NCI-H1092 (cell line): ENCODE measurements at places on chromosomes 1 and 21.

DNA sequence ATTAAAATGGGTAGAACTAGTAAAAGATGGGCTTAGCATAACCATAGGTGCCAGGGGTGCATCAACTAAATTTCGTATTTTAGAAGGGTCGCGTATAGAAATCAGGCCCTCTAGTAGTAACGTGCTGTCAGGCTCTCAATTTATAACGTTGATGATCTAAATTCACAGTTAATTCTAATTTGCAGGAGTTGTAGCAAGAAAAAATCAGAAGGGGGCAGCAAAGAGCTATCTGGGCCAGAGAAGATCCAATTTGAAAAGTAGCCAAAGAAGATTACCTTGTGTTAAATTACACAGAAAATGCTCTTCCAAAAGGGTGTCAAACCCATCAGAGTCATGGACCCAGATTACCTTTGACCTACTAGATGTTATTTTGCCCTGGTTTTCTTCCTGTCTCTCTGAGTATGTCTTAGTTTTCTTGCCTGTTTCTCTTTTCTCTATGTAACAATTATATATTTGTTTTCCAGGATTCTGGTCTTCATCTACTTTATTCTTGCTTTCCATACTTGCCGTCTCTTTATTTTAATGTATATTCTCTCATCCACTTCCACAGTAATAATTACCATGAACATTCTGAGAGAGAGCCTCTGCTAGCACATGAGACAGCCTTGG, 1030.9 kb downstream of the AMY1C start:
- no peak for DNase-seq

GRCh38 chr1:225440380-225441221, 12.8 kb upstream of the LBR start:
- no peak for DNase-seq

DNA sequence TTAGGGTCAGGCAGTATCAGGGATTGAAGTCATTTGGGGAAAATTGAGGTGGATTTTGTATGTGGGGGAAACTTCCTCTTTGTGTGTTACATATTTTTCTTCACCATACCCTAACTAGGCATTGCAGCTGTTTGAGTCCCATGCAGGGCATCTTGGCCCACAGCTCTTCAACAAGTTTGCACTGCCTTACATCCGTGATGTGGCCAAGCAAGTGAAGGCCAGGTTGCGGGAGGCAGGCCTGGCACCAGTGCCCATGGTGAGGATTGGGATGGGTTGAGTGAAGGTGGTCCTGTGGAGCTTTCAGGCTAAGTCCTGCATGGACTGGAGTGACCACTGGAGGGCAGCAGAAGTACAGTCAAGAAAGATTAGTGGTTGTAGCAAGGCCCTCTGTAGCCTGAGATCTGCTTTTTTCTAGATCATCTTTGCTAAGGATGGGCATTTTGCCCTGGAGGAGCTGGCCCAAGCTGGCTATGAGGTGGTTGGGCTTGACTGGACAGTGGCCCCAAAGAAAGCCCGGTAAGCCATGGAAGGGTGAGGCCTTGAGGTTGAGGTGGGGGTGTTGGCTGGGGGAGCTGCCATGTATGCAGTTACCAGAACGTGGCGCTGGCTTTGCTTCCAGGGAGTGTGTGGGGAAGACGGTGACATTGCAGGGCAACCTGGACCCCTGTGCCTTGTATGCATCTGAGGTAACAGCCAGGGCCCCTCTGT, 2.4 kb downstream of the UROD start:
- peak; percentile 82 for DNase-seq

- no peak for DNase-seq
Measured at GRCh38 chr21:28518630-28519029, 474.0 kb downstream of the LTN1 start.

DNA sequence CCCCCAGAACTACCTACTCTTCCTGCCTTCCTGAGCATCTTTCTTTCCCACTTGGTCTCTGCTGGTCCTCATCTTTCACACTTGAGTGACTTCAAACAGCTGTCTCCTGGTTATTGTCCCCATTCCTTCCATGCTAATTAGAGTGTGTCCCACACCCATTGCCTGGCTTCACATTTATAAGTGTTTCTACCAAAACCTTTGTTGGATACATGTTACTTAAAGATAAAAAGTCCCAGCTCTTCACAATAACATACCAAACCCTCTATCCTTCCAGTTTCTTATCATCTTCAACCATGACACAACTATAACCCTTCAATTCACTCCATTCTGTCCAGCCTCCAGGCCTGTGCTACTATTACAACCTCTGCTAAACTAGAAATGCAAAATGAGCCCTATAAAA, 41.0 kb downstream of the VCAM1 start:
- no peak for DNase-seq

- DNase-seq, result no peak
Measured at GRCh38 chr1:109133815-109134214, 19.9 kb downstream of the ELAPOR1 start.

DNA sequence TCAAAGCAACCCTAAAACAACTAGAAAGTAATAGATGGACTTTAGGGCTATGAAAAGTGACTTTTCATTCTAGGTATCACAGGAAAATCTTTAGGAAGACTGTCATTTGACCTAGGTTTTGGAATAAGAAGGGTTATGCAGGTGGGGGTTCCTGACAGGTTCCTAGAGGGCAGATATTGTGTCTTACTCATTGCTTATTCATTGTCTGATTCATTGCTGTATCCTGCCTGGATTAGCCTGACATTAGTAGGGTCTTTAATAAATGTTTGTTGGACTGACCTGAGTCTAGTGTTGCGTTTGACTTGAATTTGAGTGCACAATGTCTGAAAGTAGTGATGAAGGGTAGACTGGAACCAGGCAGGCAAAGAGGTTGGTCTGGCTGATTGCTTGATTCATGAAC, 6.0 kb downstream of the FNBP1L start:
- no peak for DNase-seq

DNA sequence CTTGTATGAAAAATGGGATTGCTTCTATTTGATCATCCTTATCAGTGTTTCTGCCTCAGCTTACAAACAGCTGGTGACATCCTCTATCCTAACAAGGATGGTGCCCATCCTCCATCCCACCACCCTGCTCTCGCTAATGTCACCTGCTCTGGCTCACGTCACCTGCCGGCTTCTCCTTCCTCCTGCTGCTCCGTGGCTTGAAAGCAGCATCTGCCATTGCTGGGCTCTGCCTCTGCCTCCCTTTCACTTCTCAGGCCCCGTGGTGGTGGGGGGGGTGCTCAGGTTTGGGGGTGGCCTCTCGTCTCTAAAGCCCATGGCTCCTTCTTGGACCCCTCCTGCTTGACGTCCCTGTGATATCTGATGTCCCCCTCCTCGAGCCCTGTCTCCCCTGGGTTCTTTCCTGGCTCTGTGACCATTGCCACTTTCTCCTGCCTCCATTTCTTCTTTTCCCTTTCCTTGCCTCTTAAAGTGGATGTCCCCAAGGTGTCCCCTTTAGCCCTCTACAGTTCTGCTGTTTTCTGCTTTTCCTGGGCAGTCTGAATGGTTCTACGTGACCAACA, 135.5 kb upstream of the ERRFI1 start:
- no peak for DNase-seq

- DNase-seq, result no peak
Measured at GRCh38 chr1:42038261-42038660, 114.9 kb upstream of the GUCA2B start.

GRCh38 chr1:42157667-42158066, 4.5 kb downstream of the GUCA2B start:
- DNase-seq, result no peak

DNA sequence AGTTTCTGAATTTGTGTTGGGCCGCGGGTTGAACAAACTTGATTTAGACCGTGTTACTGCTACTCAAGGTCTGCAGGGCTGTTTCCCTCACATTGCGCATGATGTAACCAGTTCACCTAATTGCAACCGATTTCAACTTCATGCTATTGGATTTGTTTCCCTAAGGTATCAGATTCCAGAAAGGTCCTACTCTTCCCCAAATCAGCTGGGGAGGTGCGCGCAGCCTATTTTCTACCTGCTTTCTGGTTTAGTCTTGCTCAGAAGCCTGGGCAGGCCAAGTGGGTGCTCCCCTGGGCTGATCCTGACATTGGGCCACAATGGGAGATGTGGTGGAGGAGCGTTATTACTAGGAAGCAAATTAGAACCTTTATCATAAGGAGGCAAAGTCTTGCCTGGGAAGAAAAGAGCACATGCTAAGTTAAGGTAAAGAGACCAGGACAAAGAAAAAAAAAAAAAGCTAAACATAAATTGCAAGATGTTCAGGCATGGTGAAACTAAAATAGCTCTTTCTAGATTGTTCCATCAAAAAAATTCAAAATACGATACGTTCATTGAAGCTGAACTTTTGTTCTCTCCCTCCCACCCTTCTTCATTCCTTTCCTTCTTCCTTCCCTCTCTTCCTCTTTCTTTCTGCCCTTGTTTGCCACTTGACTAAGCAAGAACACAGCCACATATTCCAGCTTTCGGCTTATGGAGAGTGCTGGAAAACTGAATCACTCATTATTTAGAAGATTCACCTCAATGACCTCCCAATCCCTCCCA, 28.8 kb upstream of the TARBP1 start:
- DNase-seq, result no peak

DNA sequence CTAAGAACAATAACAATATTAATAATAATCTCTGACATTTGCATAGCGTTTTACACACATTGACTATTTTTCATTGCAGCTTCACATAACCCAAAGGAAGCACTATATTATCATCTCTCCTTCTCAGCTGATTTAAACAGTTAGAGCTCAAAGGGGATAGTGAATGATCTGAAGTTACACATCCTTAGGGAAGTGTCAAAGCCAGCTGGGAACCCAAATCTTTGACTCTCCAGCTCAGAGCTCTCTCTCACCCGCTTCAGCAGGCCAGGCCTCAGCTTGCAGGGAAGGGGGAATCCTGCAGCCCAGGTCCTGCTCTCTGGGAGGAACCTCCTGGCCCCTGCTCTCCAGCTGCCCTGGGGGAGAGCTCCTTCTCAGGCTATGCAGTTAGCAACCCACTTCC, 26.3 kb downstream of the PLEKHA6 start:
- DNase-seq, result no peak

GRCh38 chr1:185567440-185567839, 166.8 kb upstream of the HMCN1 start:
- DNase-seq, result no peak

DNA sequence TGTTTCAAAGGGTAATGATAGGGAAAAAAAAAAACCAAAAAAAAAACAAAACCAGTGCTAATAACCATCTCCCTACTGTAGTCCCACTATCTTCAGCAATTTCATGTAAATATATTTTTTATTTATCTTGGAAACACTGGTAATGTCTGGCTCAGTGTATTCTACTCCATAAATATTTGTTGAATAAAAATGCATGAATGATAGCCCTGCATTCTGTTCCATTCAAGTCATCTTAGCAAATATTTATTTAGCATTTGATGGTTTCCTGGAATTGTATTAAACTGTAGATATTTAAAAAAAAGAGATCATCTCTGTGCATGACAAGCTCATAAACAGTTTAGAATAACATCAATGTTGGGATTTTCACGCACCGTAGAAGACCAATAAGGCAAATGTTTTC, 24.2 kb downstream of the IL23R start:
- no peak for DNase-seq

GRCh38 chr21:15001857-15002606, 62.8 kb downstream of the NRIP1 start:
- DNase-seq, result peak; percentile 8

GRCh38 chr1:11664336-11665065, 501 bp downstream of the FBXO6 start:
- DNase-seq, result peak; percentile 36

DNA sequence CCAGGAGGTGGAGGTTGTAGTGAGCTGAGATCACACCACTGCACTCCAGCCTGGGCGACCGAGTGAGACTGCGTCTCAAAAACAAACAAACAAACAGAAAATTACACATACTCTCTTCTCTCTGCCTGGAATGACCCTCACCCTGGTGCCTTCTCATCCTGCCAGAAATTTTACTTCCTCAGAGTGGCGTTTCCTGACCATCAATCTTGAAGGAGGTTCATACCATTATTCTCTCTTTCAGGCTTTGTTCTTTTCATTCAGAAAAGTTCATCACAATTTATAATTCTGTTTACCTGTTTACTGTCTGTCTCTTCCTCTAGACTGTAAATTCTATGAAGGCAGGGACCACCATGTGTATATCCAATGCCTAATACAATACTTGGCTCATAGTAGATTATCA, 79.3 kb downstream of the RPS6KA1 start:
- no peak for DNase-seq

- no peak for DNase-seq
Measured at GRCh38 chr1:27513958-27514357, 24.0 kb upstream of the WASF2 start.

GRCh38 chr1:41766546-41766945, 152.2 kb downstream of the HIVEP3 start:
- DNase-seq, result no peak

DNA sequence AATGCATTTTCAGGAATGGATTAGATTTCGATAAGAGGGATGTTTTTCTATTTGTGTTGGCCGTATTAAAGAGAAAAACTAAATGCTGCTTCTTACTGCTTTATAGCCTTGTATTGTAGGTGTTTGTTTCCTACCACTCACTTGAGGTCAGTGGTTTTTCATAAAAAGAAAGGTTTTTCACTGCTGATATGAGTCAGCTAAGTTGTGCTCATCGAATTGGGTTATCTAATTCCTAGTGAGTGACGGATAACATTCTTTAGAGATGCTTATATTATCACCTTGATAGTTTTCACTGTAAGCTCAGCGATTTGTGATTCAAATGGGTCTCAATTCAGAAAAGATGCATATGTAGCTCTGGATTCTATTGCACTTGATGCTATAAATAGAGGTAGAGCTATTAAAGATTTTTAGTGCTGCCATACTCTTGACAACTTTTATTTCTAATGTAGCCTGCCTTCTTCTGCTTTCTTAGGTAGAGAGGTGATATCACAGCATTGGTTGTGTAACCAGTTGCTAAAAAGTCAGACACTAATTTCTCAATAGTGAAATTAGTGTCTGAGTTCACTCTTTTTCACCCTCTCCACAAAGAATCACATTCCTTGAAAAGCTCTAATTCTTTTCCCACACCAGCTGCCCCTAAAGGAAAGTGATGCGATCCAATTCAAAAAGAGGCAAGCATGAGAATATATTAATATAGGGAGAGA, 180.0 kb downstream of the RASAL2 start:
- DNase-seq, result no peak

DNA sequence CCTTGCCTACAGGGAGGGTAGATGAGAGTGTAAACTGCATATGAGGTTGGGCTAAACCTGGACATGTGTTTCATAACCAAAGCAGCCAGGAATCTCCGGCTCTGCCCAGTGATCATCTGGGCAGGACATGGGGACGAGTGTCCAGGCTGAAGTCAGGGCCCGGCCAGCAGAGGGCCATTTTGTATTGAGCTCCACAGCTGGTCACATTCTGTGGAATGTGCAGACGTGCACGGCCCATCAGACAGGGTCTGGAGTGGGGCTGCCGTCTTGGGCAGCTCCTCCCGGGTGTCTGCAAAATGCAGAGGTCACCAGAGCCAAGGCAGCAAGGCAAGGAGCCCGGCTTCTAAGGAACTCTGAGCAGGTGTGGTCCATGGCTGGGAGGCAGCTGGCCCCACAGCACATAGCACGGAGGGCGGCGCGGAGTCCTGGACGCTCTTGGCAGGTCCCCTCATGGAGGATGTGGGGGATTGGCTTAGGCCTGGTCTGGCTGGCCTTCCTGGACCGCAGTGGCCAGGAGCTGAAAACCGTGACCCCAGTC, 6.2 kb downstream of the LRRC3 start:
- DNase-seq, result no peak

- no peak for DNase-seq
Measured at GRCh38 chr1:108504447-108504846, 54.3 kb downstream of the NBPF6 start.

GRCh38 chr1:2350911-2351655, 40.3 kb downstream of the MORN1 start:
- DNase-seq, result no peak

- DNase-seq, result no peak
Measured at GRCh38 chr1:169236143-169236542, 129.7 kb downstream of the ATP1B1 start.
